ENCODE measurements at places on chromosomes 1 and 21. TPM values are rescaled to one million over a fixed set of nuclear protein-coding genes. Genes with fewer than 3 reads are reported as not detected.

Gene TMEM269
- 0.49 TPM for total RNA-seq

DNA sequence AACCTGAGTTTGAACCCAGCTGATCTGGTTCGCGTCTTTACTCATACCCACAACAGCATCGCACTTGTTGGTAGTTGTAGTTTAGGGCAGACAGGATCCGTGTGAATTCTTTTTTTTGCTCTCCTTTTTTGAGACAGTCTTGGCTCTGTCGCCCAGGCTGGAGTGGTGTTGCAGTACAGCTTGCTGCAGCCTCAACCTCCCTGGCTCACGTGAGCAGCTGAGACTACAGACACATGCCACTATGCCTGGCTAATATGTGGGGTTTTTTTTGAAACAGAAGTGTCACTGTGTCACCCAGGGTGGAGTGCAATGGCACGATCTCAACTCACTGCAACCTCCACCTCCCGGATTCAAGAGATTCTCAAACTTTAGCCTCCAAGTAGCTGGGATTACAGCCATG is 7.9 kb downstream of the TAF13 start:
- no peak for DNase-seq

Gene ASCL5
- not detected for total RNA-seq

- no peak for DNase-seq
Measured at GRCh38 chr1:208781391-208782045, 537.3 kb upstream of the PLXNA2 start.

GRCh38 chr1:110515891-110516290 is 3.1 kb downstream of the KCNA10 start:
- no peak for DNase-seq

Gene RBP7
- not detected for total RNA-seq

DNA sequence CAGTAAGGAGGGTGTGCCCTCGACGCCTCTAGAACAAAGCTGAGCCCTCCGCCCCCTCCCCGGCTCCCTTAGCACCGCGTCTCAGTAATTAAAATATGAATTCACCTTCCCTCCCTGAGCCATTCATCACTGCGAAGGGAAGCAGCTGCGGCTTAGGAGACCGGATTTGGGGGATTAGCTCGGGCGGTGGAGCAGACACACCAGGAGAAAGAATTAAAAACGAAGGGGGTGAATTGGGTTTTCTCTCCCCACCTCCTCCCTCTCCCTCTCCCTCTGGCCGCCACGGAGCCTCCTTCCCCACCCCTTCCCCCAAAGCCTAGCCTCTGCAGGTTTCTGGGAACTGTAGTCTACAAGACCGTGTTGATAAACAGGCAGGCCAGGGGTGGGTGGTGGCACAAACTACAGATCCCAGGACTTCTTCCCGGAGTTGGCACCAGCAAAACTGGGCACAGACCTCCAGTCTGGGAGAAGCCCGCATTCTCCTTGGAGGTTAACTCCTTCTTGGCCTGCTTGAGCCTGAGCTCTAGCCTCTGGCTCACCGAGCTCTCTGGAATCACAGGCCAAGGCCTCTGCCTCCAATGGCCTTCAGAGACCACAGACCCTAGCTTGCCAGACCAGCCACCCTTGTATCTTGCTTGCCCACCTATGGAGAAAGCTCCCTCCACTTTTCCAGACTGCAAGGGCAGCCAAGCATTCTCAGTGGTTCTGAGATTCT is 10.8 kb downstream of the BLACAT1 start:
- no peak for DNase-seq

Data from naive thymus-derived CD8-positive, alpha-beta T cell (primary cell).